ENCODE measurements at places on chromosomes 13 and 19.

GRCh38 chr13:28655561-28655960 lies 3.4 kb upstream of the POMP start:
- no peak for DNase-seq

GRCh38 chr19:55014714-55015113 lies 23.4 kb downstream of the GP6 start:
- no peak for DNase-seq

DNA sequence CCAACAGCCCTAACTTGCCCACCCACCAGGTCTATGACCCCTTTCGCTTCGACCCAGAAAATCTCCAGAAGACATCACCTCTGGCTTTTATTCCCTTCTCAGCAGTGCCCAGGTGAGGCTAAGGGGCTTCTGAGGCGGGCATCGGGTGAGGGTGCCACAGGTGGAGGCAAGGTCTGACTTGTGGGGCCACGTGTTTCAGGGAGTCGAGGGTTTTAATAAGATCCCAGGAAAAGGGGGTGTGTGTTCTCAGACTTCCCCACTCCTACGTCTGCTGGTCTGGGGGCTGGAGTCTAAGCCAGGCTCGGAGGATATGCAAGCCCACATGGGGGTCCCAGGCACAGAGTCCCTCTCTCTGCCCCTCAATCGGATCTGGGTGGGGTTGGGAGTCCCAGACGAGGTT lies 30.9 kb upstream of the CYP4F8 start:
- DNase-seq = no peak

GRCh38 chr19:1794424-1795172 lies 17.5 kb downstream of the ATP8B3 start:
- DNase-seq = no peak

DNA sequence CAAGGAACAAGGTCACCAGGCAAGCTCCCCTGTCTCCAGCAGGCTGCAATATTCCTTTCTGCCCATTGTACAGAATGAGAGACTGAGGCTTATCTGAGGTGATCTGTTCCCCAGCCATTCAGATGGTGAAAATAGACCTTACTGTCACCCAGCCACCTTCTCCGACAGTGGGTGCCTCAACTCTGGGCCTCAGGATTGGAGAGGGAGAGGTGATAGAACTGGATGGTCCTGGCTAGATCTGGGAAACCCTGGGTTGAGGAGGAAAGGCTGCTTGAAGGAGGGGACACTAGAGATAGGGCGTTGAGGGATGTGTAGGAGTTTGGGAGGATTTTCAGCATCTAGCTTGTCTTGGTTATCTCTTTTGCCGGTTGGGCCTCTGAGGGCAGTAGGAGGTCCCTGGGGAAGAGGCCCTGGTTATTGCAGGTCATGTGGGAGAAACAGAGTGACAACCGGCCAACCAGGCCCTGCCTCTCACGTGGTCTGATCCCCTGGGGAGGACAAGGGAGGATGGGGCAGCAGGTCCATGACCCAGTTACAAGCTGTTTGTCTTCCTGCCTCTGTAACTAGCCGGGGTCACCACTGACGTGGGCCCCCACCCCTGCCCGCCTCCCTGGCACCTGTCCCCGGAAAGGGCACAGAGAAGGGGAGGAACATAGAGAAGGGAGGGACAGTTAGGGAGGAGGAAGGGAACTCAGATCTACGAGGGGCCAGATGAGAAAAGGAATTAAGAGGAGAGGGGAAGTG lies 8.2 kb downstream of the NFIC start:
- no peak for DNase-seq

GRCh38 chr19:47824396-47824795 lies 2.7 kb downstream of the CRX start:
- no peak for DNase-seq

DNA sequence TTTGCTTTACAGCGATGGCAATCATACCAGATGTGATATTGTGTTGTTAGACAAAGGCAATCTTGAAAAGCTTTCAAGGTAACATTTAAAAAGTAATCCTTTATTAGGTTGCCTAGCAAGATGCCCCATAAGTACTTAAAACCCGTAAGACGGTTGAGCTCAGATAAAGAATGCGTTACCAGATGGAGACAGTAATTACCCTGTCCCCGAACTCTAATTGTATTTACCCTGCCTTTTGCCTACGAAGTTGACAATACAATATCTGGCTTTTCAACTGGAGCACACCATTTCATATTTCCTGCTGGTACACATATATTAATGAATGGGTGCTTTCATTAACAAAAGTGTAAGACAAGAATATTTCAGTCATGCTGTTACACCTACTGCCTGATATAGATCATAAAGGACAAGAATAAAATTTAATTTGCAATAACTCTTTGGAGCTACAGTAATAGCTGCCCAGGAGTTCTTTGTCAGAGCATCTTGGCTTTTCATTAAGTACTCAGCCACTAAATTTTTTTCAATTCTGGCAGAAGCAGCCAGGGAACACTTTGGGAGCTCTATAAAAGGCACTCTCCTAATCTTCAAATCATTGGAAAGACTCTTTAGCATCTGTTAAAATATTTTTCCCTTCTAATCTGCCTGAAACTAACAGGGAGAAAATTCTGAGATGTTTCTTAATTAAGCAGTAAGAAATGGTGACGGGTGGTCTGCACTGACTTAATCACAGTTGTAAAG lies 63.8 kb downstream of the DCT start:
- no peak for DNase-seq

- DNase-seq = peak; percentile 78
Observed at GRCh38 chr13:99356262-99357091, 49.3 kb upstream of the GPR183 start.

- no peak for DNase-seq
Observed at GRCh38 chr13:96690998-96691397, 303.3 kb downstream of the OXGR1 start.

DNA sequence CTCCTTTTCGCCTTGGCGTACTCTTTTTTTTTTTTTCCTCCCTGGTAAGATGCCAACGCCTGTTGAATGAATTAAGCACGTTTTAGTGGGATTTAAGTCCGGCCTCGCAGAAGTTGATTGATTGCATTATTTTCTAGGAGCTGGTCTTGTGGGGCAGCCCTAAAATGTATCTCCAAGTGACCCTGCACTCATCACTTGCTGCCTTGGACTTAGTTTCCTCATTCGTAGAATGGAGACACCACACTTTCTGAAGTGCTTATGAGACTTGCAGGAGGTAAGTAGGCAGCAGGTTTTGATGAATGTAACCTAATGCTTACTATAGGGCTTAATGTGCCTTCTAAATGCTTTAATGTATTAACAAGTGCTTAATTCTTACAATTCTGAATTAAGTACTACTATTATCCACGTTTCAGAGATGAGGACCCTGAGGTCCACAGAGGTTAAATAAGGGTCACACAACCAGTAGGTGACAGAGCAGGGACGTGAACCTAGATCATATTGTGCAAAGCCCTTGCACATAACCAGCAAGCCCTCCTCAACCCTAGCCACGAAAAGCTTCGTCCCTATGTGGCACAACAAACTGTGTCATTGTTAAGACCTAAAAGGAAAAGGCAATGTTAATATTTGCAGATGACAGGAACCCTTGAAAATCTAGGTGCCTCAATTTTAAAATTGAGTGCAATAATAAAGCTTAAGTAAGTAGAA lies 514 bp upstream of the ARGLU1 start:
- DNase-seq = peak; percentile 9

DNA sequence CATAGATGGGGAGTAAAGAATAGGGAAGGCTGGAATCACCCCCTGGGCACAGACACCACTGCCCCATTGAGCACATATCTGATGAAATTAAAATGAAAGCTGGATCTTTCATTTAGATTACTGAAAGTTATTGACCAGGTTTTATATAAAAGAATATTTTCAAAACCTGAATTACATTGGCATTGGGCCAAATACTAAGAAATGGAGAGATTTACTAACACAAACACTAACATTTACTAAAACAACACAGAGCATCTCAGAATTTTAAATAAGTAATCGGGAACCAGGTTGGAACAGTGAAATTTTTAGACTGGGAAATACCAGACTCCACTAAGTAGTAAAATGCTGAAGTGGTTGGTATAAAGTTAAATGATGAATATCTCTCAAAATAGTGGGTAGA lies 88.9 kb downstream of the HS6ST3 start:
- no peak for DNase-seq

GRCh38 chr13:98339684-98340425 lies 162.8 kb upstream of the RNF113B start:
- no peak for DNase-seq

GRCh38 chr19:4503132-4503824 lies 15.0 kb downstream of the PLIN4 start:
- DNase-seq = no peak

DNA sequence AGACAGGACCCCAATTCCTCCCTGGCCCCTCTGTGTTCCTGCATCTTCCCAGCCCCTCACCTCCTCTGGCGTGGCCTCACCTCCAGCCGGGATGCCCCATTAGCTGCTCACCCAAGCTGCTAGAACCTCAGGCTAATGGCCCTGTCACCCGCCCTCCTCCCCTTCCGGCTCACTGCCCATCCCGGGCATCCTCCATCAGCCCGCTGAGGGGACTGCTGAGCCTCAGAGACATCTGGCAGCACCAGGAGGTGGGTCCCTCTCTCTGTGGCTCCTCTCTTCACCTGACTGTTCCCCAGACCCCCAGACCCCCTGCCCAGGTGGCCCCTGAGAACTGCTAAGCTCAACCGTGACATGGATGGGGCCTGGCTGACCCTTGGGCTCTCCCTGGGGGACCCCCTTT lies 2.9 kb downstream of the FFAR1 start:
- peak; percentile 24 for DNase-seq

GRCh38 chr13:41634407-41634806 lies 177.1 kb downstream of the RGCC start:
- no peak for DNase-seq

DNA sequence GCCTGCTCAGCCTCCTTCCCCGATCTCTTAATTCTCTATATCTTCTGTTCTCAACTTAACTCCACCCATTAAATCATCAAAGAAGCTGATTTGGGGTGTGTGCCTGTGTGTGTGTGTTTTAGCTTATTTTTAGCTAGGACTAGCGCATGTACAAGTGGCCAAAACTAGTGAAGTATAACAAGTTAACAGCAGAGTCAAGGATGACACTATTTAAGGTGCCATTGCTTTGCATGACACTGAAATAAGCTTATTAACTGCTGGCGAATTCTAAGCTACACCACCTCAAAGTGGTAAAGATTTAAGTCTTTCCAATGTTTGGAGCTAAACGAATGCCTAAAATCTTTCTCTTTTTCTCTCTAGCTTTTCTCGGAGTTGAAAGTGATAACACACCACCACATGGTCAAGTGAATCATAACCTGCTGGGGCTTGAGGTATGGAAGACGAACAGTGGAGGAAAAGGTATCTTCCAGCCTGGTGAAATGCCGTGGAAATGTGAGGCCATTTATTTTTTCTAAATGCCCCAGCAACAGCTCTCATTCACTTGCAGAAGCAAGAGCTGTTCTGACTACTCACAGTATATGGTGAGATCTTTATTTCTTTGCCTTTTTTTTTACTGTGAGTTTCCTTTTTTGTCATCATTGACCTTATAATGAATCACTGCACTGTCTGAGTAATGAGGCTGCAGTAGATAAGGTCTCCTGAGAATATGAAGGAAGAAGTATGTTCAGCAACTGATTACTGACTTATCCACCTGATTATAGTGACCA lies 570.3 kb downstream of the PCDH9 start:
- DNase-seq = no peak

DNA sequence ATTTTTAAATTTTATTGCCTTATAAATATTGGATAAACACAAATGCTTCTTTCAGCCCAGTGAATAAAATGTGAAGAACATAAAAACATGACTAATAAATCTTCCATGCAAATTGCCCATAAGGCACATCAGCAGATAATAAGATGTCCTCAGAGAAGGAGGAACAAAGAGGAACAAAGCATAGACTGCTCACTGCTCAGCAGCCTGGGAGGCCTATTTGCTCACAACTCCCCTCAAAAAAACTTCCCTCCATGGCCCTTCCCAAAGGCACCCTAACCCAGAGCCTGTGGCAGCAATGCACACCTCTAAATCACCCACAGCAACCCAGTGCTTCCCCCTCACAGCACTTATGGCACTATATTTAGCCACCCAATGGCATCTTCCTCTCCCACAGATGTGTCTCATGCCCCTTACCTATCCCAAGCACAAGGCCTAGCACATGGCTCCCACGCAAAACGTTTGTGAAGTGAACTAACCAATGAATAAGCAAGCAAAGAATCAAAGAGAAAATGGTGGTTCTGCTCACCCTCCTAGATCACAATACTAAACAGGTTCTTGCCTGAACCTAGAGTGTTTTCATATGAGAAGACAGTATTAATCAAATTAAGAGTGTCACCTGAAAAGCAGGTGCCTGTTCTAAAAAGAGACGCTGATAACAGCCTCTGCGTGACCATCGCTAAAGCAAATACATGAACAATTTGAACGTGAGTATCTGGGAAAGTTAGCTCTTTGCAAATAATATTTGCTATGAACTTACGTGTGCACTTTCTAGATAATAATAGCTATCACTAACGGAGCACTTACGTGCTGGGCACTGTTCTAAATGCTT lies 96.9 kb downstream of the TBC1D4 start:
- DNase-seq = no peak

GRCh38 chr19:49065905-49066512 lies 1.4 kb upstream of the NTF4 start:
- no peak for DNase-seq

DNA sequence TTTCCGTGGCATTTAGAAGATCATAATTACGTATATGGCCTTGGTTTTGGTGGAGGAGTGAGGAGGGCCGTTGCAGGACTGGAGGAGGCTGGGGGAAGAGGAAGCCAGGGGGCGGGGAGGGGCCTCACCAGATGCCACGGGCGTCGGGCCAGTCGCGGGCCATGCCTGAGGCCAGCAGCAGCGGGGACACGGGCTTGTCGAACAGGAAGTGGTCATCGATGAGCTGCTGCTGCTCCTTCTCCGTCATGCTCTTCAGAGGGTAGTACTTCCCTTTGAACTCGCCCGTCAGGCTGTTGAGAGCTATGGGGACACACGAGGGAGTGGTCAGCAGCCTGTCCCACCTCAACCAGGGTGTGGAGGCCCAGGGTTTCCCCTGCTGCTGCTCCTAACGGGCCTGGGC lies 11.1 kb downstream of the CKM start:
- DNase-seq = no peak

- DNase-seq = no peak
Observed at GRCh38 chr13:35712907-35713761, 236.6 kb upstream of the MAB21L1 start.

Measured in GM13977 (cell line).